ENCODE measurements at places on chromosomes 7 and 10.

GRCh38 chr10:129078346-129078745, 388.7 kb upstream of the MGMT start:
- no peak for DNase-seq

GRCh38 chr10:118850418-118851061, 95.8 kb upstream of the CACUL1 start:
- DNase-seq, result peak; percentile 68

DNA sequence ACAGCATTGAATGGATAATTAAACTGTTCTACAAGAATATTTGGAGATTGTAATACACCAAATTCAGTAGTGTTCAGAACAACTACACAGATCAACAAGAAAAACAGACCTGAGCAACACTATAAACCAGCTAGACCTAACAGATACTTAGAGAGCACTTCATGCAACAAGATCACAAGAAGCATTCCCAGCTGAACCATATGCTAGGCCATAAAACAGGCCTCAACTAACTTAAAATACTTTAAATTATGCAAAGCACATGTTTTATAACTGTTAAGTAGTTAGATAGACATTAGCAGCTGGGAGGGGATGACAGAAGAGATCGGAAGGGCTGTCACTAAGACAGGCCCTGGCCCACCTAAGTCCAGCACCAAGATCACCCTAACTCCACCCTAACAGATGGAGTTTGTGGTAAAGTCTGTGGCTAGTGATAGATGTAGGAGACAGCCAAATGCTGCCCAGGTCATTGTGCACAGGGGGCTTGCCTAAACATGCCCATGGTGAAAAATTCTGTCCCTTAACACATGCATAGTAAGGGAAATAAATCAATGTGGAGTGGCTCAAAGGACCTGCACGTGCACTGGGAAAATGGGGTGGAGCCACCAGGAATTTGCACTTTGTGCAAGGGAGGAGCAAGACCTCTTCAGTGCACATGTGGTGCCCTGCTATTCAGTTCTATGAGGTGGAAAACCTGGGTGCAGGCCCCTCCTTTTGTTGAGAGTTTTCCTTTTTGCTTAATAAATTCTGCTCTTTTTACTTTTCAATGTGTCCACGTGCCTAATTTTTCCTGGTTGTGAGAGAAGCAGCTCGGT, 567.8 kb upstream of the NRG3 start:
- no peak for DNase-seq

DNA sequence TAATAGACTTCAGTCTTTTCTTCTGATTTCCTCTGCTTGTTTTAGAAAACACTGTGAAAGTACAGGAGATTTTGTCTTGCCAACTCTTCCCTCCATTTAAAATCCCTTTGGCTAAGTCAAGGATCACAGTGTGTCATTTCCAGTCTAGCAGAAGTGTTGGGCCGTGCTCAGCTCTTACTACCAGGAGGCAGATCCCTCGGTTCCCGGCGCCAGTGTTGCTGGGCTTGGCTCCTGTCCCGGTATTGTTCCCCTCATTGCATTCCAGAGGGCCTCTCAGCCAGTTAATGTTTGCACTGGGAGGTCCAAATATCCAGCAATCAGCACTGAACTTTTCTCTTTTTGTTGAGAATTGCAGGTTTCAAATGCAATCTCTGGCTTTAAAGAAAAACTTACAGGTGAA, 612.1 kb upstream of the MGMT start:
- no peak for DNase-seq

- peak; percentile 5 for DNase-seq
These were observed 90.6 kb downstream of the CYP51A1 start for GRCh38 chr7:92043637-92044036.

DNA sequence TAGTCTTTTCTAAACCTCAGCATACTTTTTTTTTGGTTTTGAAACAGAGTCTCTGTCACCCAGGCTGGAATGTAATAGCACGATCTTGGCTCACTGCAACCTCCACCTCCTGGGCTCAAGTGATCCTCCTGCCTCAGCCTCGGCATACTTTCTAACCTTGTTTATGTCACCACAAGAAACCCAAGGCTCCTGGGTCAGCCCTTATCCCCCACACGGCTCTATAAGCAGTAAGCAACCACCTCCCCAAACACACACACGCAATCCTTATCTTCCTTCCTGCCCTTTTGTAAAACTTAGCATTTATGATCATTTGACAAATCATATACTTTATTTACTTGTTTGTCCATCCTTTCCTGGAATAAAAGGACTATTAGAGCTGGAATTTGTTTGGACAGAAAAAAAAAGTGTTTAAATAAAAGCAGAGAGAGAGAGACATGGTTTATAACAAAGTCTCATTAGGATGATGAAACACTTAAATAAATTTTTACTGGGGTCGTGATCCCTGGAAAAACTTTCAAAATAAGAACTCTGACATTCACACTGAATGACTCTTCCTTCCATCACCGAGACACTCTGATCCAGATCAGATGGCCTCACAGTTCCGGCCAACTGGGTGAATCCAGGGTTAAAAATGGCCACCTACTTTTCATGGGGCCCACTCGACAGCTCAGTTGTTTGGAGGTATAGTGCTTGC, 72.7 kb upstream of the PIK3CG start:
- no peak for DNase-seq

Data from erythroblast (primary cell).